Glutamatergic neuron (in vitro differentiated cells): ENCODE measurements at places on chromosomes 6 and 20. TPM values are rescaled to one million over a fixed set of nuclear protein-coding genes. Genes with fewer than 3 reads are reported as not detected.

Gene OR12D3
- not detected for total RNA-seq

Gene BPI
- not detected for total RNA-seq

DNA sequence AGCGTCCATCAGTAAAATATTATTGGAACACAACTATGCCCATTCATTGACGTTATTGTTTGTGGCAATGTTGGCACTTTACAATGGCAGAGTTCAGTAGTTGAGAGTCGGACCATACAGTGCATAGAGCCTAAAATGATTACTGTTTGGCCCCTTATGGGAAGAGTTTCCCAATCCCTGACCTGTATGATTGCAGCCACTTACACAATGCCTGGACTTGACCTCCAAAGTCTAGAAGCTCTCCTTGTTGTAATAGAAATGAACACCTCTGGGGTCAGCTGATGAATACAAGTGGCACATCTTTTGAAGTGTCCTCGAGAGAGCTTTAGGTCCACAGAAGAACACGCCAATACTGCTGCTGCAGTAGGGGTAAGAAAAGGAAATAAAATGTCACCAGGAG, 59.0 kb downstream of the NOX3 start:
- peaks cover 2% of the 10 kb centered on the region for H3K4me1 ChIP-seq
- DNase-seq: no peak
- H3K27me3 ChIP-seq: no peaks in the 10 kb centered on the region
- H3K4me3 ChIP-seq: no peak overlapping the region

Gene GRM1
- 0.17 TPM for total RNA-seq

GRCh38 chr6:8225113-8225512, 122.8 kb upstream of the EEF1E1 start:
- no peaks in the 10 kb centered on the region for H3K36me3 ChIP-seq
- no peaks in the 10 kb centered on the region for H3K4me1 ChIP-seq
- H3K27ac ChIP-seq: no peak overlapping the region
- no peak for DNase-seq
- H3K27me3 ChIP-seq: no peaks in the 10 kb centered on the region

Gene SUMO4
- total RNA-seq: 1.3 TPM

DNA sequence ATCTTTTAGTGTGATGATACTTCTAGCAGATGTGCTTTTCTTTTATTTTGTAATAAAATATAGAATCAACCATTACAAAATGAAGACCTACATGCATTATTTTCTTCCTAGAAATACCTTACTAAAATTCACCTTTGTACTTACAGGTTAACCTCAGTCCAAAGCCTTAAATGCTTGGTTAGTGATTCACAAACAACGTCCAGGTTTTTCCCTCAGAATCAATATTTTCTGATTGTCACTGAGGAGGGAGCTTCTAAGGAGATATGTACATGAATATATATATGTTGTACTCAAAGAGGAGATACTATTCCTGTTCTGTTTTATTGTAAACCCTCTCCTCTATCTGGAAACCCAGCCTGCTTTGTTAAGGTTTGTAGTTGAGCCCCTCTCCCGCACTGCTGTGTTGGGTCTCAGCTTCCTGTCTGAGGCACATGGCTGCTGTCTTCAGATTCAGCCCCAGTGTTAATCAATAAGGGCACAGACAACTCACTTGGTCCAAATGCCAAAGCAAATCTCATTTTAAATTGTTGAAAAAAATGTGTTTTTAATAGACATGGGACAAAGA, 33.9 kb upstream of the HS3ST5 start:
- no peaks in the 10 kb centered on the region for H3K36me3 ChIP-seq
- DNase-seq: peak; percentile 16
- H3K27ac ChIP-seq: peak overlapping the region; percentile 84
- no peaks in the 10 kb centered on the region for H3K27me3 ChIP-seq

- no peak for DNase-seq
- H3K27ac ChIP-seq: no peak overlapping the region
- no peak overlapping the region for H3K4me3 ChIP-seq
- no peaks in the 10 kb centered on the region for H3K27me3 ChIP-seq
Observed at GRCh38 chr6:72316675-72317380, 305.0 kb upstream of the KCNQ5 start.

GRCh38 chr6:147262946-147263345, 58.7 kb downstream of the STXBP5 start:
- no peak for DNase-seq
- no peaks in the 10 kb centered on the region for H3K36me3 ChIP-seq
- H3K4me1 ChIP-seq: no peaks in the 10 kb centered on the region
- H3K27ac ChIP-seq: no peak overlapping the region

DNA sequence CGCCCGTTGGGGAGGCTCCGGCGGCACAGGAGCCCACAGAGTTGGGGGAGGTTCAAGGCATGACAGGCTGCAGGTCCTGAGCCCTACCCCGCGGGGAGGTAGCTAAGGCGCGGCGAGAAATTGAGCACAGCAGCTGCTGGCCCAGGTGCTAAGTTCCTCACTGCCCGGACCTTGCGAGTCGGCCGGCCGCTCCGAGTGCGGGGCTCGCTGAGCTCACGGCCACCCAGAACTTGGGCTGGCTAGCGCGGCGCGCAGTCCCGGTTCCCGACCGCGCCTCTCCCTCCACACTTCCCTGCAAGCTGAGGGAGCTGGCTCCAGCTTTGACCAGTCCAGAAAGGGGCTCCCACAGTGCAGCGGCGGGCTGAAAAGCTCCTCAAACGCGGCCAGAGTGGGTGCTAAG, 23.9 kb upstream of the KIF13A start:
- no peaks in the 10 kb centered on the region for H3K36me3 ChIP-seq
- no peaks in the 10 kb centered on the region for H3K4me1 ChIP-seq
- no peak overlapping the region for H3K4me3 ChIP-seq
- no peaks in the 10 kb centered on the region for H3K27me3 ChIP-seq

DNA sequence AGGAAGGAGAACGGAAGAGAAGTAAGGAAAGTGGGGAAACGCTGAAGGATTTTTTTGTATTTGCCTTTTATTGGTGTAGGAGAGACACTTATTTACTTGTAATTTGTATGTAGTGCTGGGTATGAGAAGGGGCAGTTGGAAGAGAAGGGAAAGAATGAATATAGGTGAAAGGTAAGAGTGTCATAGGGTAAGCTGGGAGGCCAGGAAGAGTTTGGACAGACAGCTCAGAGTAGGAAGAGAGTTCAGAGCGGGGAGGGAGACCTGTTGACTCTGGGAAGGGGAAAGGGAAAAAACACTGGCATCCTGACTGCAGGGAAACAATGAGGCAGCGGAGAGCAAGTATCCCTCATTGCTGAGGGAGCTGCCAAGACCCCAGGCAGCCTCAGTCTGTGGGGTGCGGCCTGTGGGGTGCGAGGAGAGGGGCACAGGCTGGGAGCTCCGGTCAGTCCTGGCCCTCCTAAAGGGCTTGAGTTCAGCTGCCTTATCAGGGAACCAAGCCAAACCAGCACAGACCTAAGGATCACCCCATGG, 3.1 kb downstream of the TRAF3IP2 start:
- peaks cover 36% of the 10 kb centered on the region for H3K4me1 ChIP-seq
- H3K27me3 ChIP-seq: no peaks in the 10 kb centered on the region
- no peak overlapping the region for H3K27ac ChIP-seq
- no peak for DNase-seq
- H3K36me3 ChIP-seq: no peaks in the 10 kb centered on the region

Gene BMP6
- total RNA-seq: 0.25 TPM

Gene COL19A1
- 0.78 TPM for total RNA-seq

Gene DNMT3B
- 29.0 TPM for total RNA-seq

Gene CRYBG1
- total RNA-seq: 0.15 TPM

Gene FAXC
- 68.9 TPM for total RNA-seq

- H3K4me1 ChIP-seq: peaks cover 23% of the 10 kb centered on the region
- DNase-seq: no peak
- peaks cover 4% of the 10 kb centered on the region for H3K27me3 ChIP-seq
- no peaks in the 10 kb centered on the region for H3K36me3 ChIP-seq
Observed at GRCh38 chr20:10551732-10552724, 116.9 kb downstream of the SLX4IP start.

Gene TMEM217
- not detected for total RNA-seq

DNA sequence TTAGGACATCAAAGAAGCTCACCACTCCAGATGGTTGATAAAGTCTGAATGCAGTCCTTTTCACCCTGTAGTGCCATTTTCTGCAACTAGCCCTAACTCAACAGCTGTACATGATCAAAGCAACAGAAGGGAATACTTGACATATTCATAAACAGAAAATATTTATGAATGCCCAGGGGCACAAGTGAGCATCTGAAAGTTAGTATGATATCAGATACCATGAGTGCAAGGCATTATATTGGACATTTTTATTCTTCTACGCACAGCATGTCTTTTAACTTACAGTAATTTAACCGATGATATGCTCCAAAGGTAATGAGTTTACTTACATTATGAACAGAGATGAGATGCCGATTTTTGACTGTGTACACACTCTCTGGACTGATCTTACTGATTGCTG, 142.0 kb downstream of the MCHR2 start:
- no peak overlapping the region for H3K4me3 ChIP-seq
- H3K4me1 ChIP-seq: no peaks in the 10 kb centered on the region
- no peaks in the 10 kb centered on the region for H3K27me3 ChIP-seq
- H3K36me3 ChIP-seq: no peaks in the 10 kb centered on the region

GRCh38 chr6:25057111-25057905, 121.5 kb upstream of the RIPOR2 start:
- no peak overlapping the region for H3K4me3 ChIP-seq
- H3K27ac ChIP-seq: no peak overlapping the region
- H3K4me1 ChIP-seq: no peaks in the 10 kb centered on the region
- no peaks in the 10 kb centered on the region for H3K27me3 ChIP-seq

GRCh38 chr6:96002912-96003311, 12.9 kb upstream of the FUT9 start:
- H3K27me3 ChIP-seq: no peaks in the 10 kb centered on the region
- no peak for DNase-seq
- H3K4me3 ChIP-seq: no peak overlapping the region
- H3K36me3 ChIP-seq: no peaks in the 10 kb centered on the region
- H3K4me1 ChIP-seq: no peaks in the 10 kb centered on the region
- no peak overlapping the region for H3K27ac ChIP-seq

DNA sequence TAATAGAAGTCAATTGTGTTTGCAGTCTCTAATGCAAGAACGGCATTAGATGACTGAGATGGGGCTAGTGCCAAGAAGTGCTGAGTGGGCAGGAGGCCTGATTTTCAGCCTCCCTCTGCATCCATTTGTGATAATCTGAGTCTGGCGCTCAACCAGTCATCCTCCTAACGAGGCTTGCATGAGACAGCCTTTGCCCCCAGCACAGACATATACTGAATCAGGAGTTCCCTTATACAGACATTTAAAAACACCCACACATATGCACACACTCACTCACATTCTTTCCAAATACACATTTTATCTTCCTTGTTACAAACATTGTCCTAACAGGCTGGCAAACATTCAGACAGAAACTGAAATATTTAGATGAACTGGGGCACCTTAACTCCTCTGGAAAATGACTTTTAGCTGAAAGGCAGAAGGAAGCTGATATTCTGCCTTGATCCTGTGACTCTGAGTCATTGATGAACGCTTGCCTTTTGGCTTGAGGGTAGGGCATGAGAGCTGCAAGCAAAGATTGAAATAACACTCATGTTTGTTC, 562.3 kb downstream of the DHX35 start:
- DNase-seq: no peak
- no peaks in the 10 kb centered on the region for H3K36me3 ChIP-seq
- H3K27me3 ChIP-seq: no peaks in the 10 kb centered on the region

DNA sequence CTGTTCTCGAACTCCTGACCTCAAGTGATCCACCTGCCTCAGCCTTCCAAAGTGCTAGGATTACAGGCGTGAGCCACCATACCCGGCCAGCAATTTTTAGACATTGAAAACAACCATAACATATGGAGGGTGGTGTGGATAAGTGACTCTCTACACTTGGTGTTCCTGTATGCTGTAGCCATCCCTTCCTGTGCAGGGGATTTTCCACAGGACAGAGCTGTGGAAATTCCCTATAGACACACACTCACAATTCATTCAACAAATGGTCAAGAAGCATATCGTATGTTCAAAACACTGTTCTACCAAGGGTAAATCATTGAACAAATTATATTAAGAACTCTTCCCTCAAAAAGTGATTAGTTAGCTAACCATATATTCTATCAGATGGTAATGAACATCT, 6.3 kb downstream of the BTN2A1 start:
- H3K4me1 ChIP-seq: peaks cover 10% of the 10 kb centered on the region
- no peak overlapping the region for H3K4me3 ChIP-seq

Gene GSTA2
- not detected for total RNA-seq
